GM12891 (cell line): ENCODE measurements at places on chromosomes 5 and 9.

- DNase-seq = no peak
Observed at GRCh38 chr5:141001446-141001843, 35.2 kb downstream of the PCDHAC2 start.

DNA sequence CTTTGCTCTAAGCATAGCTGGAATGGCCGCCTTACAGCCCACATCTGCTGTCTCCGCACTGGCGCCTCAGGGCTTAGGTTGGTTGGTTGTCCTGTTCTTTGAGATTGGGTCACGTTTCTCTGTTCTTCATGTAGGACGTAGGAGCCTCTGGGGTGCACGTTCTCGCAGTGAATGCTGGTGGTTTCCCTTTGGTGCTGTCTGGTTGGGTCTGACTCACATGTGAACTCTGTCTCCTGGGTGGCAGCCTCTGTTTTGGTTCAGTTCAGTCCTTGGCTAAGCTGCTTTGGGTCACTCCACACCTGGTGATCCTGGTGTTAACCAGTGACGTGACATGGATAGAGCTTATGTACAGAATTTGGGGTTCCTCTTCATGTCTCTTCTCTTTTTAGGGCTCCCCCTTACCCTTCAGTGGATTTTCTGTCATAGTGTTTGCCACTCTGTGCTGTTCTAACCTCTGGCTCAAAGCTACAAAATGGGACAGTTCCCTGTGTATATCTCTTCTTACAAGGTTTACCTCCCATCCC lies 12.6 kb upstream of the LPCAT1 start:
- peak; percentile 65 for DNase-seq

DNA sequence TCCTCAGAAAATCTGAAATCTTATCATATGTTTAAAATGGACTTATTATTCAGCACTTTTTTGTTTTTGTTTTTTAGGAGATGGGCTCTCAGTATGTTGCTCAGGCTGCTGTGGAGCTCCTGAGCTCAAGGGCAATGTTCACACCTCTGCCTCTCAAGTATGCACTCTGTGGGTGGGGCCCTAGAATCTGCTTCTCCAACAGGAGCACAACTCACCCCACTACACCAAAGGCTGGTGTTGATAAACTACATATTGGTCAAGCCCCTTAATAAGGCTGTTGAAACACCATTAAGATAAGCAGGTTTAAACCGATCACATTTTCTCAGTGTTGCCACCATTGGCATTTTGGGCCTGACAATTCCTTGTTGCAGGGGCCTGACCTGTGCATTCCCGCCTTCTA lies 131.6 kb downstream of the FANCC start:
- no peak for DNase-seq

- no peak for DNase-seq
Observed at GRCh38 chr9:70079417-70080037, 35.9 kb downstream of the MAMDC2 start.

- no peak for DNase-seq
Observed at GRCh38 chr9:77744841-77745430, 96.8 kb upstream of the GNA14 start.

- DNase-seq = no peak
Observed at GRCh38 chr9:32589083-32589723, 16.2 kb upstream of the NDUFB6 start.

DNA sequence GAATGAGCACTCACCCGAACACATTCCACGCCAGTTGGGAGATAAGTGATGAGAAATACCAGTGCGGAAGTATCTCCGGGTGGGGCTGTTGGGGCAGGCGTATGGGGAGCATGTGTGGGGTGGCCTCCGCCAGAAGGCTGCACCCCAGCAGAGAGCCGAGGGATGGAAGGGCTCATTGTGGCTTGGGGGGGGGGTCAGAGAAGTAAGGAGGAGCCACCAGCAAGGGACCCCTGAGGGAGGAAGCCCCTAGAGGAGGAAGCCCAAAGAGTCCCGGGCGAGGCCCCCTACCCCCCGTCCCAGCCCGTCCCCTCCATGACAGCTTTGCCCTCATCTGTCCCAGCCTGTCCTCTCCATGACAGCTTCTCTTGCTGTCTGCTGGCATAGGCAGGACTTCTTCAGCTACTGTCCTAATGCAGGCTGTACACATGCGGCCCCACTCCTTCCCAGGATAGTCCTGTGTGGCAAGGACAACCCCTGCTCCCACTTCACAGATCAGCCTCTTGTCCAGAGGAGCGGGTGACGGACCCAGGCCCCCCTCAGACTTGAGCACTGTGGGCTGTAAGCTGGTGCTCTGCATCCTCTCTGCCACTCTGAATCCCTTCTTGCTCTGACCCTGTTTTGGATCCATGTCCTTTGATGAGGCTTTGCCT lies 239.6 kb downstream of the CACNA1B start:
- DNase-seq = no peak

DNA sequence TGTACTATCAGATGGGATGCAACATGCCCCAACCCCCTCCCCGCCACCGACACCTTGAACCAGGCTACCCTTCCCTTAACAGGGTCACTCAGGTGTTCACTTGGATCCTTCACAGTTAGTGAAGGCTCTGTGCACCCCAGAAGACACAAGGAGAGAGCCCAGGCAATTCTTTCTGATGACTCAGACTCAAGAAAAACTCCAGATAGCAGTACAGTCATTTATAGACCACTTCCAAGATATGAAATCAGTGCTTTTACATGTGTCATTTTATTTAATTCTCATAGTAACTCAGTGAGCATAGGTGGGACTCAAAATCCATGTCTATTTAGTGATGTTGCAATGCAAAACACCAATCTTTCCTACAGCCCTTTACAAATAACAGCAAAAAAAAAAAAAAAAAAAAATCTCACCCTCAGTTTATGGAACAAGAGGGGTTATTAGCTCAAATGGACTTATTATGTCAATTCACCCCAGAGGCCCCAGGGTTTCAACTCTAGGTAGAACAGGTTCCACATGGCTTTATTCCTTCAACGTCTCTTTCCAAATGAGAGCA lies 71.9 kb downstream of the FOXD1 start:
- no peak for DNase-seq
